ENCODE measurements at places on chromosomes 7 and 10.

DNA sequence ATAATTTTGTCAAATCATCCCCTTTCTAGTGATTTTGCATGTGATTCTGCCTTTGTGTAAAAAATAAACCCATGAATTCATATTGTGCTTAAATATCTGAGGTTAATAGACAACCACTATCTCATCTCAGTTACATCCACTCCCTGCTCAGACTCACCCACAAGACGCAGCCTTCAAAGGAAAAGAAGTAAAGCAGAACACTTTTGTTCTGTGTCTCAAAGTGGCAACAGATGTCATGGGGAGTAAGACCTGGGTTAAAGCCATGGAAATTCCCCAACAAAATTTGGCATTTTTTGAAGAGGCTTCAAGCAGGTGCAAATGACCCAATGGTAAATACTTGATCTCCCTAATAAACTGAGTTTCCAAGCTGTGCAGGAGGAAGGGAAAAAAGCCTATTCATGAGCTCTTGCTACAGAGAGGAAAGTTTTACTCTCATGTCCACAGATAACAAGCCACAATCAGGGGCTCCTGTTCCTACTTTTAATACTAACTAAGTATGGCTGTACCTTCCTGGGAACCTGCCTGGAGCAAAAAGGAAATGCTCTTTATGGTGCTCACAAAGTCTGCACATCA is 4.7 kb downstream of the CYP3A7 start:
- DNase-seq, result no peak

- no peak for DNase-seq
Measured at GRCh38 chr10:74329873-74330272, 178.9 kb downstream of the ADK start.

DNA sequence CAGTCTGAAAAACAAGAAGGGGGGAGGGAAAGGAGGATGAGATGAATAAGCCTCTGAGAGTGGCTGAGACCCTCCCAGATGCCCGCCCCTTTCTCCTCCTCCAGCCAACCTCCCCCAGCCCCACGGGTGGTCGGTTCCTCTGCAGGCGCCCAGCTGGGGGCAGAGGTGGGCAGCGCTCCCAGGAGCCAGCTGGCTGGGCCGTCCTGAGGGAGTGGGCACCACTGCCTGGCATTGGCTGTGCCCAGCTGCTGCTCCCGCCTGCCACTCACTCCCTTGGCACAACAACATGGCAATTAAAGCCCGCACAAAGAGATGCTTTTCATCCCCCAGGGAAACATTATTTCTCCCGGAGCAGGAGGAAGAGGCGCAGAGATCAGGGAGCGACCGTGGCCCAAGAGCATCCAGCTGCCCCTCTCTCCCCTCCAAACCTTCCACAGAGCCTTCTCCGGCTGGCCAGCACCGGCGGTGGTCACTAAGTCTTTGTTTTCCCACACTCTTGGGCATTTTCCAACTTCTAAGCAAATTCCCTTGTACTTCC is 107.2 kb downstream of the SPDYE5 start:
- DNase-seq, result no peak

DNA sequence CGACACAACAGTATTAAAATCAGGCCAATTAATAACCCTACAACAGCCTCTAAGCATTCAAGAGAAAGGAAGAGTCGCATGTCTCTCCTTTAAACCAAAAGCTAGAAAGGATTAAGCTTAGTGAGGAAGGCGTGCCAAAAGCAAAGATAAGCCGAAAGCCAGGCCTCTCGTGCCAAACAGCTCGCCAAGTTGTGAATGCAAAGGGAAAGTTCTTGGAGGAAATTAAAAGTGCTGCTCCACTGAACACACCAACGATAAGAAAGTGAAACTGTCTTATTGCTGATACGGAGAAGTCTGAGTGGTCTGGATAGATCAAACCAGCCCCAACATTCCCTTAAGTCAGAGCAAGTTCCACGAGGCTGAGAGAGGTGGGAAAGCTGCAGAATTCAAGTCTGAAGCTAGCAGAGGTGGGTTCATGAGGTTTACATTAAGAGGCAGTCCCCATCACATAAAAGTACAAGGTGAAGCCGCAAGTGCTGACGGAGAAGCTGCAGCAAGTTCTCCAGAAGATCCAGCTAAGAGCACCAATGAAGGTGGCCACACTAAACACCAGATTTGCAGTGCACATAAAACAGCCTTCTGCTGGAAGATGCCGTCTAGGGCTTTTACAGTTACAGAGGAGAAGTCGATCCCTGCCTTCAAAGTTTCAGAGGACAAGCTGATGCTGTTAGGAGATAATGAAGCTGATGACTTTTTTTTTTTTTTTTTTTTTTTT is 194.8 kb downstream of the MAD1L1 start:
- peak; percentile 84 for DNase-seq

DNA sequence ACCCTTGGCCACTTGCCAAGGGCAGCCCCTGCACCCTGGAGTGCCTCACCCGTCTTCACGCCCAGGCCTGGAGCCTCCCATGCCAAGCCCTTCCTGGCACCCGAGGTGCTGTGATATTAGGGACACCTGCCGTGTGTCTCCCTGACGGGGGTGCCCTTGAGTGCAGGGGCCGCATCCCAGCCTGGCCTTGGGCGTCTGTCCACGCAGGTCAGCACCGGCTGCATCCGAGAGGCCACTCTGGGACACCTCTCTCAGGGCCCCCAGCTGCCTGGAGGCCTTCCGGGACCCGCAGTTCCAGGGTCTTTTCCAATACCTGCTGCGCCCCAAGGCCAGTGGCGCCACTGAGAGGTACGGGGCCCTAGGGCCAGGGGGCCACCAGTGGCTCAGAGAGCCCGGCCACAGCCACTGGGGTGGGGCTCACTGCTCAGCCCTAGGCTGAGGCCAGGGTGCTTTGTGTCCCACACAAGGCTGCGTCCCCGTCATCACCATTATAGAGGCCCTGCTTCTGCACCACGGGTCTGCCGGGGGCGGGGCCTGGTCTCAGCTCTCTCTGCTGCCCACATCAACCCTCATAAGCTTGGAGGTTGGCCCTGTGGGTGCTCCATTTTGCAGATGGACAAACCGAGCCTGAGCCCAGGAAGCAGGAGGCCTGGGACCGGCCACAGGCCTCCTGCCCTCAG is 12.7 kb downstream of the AP5Z1 start:
- DNase-seq, result no peak

- no peak for DNase-seq
Measured at GRCh38 chr10:11754173-11754572, 12.0 kb downstream of the ECHDC3 start.

DNA sequence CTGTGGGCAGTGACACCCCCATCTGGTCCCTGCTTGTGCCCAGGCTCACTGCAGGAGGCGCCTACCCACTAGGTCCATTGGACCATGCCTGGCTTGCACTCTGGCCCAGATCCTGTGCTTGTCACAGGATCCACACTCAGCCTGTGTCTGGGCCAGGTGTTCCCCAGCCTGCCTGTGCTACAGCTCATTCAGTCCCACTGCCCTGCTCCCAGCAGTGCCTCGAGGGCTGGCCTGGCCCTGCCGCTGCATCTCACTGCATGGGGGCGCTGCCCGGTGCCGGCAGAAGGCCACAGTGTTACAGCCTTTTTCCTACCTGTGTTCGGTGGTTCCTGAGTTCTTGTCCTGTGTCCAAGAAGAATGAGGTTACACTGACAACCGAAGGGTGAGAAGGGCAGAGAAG is 21.3 kb downstream of the SDHAF3 start:
- no peak for DNase-seq

DNA sequence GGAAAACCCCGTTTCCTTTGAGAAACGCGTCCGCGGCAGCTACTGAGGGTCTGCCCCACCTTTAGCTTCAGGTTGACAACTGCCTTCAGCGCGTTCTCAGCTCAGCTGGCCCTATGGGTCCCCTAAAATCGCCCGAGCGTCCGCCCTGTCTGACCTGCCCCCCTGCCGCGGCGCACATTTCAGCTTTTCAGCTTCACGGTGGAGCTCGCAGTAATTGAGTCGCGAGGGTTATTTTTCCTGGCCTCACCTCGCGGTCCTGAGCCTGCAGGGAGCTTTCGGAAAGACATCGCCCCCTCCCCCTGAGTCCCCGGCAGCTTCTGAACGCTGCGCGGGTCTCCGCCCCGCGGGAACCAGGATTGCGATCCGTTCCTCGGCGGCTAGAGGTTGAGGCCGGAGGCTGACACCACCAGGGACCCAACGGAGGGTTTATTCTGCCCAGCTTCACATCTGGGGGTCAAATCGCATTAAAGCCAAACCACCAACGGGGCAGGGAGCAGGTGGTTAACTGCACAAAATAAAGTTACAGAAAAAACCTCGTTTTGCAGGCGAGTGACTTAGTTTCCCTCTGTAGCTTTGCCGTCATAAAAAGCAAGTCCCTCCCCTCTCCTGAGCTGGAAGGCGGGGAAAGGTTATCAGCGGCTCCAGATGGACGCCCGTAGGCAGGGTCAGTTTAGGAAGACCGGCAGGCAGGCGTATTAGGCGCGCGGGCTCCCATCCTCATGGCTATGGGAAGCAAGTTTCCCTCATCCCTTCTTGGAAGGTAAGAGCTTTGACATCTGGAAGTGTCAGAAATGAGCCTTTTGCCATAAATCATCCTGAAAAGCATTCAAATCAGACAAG is 11.0 kb downstream of the TWIST1 start:
- DNase-seq, result peak; percentile 28

DNA sequence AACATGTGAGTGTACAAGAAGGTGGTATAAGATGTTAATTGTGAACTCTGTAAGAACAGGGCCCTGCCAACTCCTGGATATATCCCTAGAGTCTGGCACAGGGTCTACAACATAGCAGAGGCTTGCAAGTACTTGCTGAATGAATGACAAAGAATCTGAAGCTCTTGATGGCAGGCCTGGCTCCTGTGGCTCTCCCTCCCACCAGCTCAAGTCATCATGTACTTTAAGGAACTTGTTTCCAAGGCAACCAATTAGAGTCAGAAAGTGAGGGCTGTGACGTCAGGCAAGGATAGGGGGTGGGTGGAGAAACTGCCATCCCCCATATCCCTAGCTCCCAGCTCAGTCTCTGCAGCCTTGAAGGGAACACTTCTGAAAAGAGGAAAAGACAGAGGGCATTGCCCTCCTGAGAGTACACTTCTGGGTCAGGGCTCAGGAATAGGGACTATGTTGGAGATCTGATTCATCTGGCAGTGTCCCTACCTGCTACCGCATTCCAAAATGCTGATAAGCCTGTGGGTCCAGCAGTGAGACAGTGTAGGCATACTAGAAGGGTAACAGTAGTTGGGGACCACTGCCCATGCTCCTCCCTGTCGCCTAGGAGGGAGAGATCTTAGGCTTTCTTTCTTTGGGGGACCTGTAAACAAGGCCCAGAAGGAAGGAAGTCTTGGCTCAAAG is 34.6 kb upstream of the BTRC start:
- peak; percentile 11 for DNase-seq

DNA sequence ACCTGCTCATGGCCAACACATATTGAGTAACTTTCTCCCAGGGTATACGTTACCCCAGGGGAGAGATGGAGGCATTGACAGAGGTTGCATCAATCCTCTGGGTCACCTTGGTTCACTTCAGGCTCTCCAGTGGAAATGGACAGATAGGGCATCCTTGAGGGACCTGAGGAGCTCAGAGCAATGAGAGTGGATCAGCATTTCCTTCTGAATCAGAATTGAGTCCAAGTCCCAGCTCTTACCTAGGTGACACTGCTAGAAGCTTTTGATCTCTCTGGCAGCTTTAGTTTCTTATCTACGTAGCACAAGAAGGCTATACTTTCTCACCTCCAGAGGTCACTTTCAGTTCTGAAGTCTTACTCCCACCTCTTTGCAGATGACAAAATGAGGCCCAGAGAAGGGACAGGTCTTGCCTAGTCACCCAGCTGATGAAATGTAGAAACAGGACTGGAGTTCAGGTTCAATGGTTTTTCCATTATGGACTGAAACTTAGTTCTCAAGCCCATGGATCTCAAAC is 35.2 kb downstream of the PANK1 start:
- DNase-seq, result no peak

DNA sequence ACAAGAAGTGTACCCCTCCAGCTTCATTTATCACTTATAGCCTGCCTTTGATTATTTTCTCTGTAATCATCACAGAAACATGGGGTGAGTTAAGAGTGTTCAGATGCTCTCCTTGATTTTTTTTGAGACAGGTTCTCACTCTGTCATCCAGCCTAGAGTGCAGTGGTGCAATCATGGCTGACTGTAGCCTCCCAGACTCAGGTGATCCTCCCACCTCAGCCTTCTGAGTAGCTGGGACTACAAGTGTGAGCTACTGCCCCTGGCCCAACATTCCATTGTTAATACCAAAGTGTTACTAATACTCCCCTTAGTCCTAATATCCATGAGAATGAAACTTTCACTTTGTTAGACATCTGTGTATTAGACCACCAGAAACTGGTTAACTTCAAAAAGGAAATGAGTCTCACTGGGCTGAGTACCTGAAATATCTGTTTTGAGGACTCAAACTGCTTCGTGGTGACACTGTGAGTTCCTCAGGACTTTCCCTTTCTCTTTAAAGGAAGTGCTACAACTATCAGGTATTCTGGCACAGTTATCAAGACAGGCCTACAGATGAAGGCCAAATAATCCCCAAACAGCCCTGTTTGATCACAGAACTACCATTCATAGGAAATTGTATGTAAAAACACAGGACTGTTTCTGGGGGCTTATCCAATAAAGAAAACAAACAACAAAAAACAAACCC is 20.5 kb upstream of the CFAP70 start:
- DNase-seq, result no peak

DNA sequence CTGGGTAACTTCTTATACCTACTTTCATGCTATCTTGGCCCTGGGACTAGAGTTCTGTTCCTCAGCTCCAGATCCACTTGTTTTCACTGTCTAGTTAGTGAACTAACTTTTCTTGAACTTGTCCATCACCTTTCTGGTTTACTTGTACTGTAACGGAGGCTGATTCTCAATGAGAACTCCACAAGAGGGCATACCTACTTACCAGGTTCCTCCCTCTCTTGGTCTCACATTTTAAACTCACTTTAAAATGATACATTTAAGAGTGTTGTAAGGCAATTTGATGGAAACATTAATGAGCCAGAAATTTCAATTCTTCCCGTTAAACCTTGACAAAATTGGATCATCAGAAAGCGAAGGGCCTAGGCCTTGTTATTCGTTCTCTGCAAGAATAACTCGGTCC is 111.6 kb downstream of the MAGI2 start:
- DNase-seq, result no peak

DNA sequence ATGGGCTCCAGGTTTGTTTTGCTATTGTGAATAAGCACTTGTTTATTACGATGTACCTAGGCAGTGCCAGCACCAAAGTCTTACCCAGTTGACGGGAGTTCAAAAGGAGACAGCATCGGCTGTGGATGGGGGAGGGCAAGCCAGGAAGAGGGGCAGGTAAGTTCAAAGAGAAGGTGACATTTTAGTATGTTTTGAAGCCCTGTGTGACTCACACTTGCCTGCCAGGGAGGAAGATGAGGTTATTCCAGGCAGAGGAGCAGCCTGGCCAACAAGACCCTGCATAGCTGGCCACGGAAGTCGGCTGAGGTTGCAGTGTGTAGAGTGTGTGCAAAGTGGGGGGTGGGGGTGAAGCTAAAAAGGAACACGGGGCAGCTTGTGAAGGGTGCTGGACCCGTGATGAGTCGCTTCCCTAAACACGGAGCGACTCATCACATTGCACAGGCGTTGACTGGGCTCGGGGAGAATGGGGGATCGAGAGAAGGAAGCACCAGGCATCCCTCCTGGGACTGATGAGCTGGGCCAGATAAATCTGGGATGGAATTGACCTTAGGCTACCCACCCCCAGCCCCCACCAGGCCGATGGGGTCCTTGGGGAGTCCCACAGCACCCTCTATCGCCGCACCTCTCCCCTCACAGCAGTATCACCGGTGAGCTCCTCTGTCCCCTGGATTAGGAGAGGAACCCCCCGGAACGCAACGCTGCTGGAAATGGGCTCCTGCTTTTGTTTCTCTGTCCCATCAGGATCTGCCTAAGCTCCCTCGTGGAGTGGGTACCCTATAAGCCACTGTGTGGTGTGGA is 97.9 kb upstream of the IKZF1 start:
- no peak for DNase-seq

GRCh38 chr7:151927011-151927410 is 29.2 kb upstream of the GALNTL5 start:
- no peak for DNase-seq

GRCh38 chr7:128791121-128791971 is at the start of gene CCDC136:
Gene CCDC136 (plus strand): TSS chr7:128791968. CDS start chr7:128792412, 444 bp downstream.
- peak; percentile 50 for DNase-seq

All from cardiac fibroblast (primary cell).